Fibroblast of upper back skin (primary cell): ENCODE measurements at places on chromosomes 12 and 14.

- no peak for DNase-seq
Measured at GRCh38 chr14:100554696-100555320, 32.4 kb downstream of the BEGAIN start.

DNA sequence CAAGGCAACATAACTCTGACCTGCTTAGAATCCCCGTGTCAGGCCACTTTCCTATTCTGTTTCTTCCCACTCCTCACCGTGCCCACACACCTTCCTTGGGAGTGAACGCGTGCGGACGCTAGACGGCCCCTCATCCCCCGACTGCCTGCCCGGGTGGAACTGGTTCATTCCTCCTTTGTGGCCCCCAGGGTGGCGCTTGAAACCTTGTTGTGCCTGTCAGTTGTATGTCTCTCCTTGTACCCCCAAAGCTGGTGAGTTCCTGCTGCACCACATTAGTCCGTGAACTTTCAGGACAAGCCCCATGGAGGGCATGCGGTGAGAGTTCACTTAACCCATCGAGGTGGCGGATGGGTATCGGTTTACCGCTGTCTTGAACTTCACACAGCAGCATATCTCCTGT, 46.7 kb downstream of the SSH1 start:
- DNase-seq: no peak

DNA sequence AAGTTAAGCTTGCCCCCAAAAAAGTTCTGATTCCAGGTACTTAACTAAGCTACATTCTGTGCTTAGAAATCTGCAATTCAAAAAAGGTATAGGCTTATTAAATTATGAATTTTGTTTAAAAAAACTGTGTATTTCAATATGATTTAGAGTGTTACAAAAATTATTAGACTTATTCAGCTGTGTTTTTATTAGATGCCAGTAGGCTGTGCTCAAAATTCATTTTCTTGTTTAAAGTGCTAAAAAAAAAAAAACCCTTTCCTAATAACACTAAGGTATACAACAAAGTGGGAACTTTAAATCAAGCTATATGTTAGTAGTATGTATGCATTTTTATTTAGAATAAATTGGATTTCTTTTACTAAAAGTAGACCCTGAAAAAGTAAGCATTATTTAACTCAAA, 25.0 kb downstream of the LRRC9 start:
- DNase-seq: no peak

DNA sequence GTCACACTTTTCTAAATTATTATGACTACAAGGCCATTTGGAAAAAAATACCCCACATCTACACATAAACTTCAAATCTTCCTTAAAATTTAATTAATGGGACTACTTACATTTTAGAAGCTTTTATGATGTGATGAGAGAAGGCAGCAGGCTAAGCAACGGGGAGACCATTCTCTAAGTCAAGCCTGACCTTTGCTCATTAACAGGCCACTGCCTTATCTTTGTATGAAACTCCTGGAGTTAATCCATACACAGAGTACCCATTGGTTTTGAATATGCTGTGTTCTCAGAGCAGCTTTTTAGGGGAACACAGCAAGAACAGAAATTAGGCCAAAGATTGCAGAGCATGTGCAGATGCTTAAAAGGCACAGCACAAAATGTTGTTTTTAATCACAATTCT, 35.5 kb upstream of the LRIG3 start:
- DNase-seq: no peak

- no peak for DNase-seq
Measured at GRCh38 chr12:1796515-1797010, 23.8 kb upstream of the LRTM2 start.

DNA sequence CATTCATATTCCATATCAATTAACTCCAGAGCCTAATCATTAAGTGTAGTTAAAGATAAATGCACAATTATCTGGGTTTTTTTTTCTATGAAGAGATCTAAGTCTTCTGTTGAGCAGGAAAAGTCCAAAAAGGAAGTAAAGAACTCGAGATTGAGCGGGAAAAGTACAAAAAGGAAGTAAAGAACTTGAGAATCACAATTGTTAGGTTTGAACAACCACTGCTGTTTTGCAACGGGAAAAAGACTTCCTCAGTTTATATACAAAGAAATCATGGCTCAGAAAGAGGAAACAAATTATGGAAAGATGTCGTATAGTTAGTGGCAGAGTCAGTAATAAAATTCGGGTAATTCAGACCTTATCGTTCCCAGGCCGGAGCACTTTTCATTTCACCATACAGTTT, 63.3 kb downstream of the PPP1R12A start:
- no peak for DNase-seq

DNA sequence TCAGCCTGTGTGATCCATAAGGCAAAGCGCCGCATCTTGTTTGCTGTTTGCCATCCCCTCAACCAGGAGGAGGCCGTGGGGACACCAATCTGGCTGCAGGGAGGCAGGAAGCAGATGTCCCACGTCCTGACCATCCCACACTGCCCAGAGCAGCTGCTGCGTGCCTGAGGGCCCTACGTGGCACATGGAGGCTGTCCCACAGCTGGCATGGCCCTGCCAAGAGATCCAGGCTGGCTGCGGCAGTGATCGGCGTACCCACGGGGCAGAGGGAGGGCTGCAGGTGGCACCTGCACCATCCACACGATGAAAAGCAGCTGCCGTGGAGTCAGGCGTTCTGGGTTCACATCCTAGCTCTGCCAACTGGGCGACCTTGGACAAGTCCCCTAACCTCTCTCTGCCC, 42.0 kb downstream of the NCOR2 start:
- DNase-seq: no peak

- no peak for DNase-seq
Measured at GRCh38 chr14:93797536-93797935, 9.3 kb upstream of the PRIMA1 start.

- DNase-seq: peak; percentile 75
Measured at GRCh38 chr14:89660166-89660565, 243.1 kb upstream of the FOXN3 start.

- no peak for DNase-seq
Measured at GRCh38 chr14:103510724-103511693, 11.6 kb downstream of the CKB start.

DNA sequence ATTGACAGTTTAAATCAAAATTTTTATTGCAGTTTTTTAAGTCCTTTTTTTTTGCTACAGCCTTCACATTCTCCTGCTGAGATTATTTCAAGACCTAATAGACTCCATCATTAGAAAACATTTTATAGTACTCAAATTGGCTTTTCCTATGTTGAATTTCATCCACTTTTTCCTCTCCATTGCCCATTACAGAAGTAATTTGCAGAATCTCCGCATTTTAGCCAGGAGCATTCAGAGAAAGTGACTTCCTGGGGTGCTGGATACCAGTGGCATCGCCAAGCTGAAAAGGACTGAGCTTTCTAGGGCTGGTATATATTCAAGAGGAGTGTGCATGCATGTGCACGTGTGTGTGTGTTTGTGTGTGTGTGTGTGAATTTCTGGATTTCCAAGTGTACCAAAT, 340.8 kb downstream of the PDZRN4 start:
- DNase-seq: no peak

GRCh38 chr14:87122166-87122565, 870.8 kb downstream of the GALC start:
- DNase-seq: no peak

- DNase-seq: no peak
Measured at GRCh38 chr12:5578775-5579174, 146.9 kb downstream of the NTF3 start.

GRCh38 chr14:64369201-64369600, 19.0 kb upstream of the MTHFD1 start:
- peak; percentile 20 for DNase-seq

DNA sequence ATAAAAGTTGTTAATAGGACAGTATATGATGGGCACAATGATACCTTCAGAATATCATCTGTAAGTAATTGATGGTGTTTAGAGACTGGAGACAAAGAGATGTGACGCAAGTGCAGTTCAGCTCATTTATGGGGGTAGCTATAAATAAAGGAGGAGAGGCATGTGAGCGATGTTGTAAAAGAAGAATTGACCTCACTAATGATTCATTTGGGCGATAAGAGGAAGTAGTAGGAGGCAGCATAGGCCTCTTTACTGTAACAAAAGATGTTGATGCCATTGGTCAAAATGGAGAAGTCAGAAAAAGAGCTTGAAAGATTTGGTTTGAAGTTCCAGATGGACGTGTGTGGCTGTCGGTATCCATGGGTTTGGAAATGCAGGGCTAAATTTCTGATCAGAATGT, 70.0 kb downstream of the FLRT2 start:
- peak; percentile 28 for DNase-seq

- DNase-seq: peak; percentile 58
Measured at GRCh38 chr12:81558031-81558430, 201.1 kb downstream of the PPFIA2 start.

- DNase-seq: no peak
Measured at GRCh38 chr12:22453511-22453910, 90.8 kb downstream of the C2CD5 start.

DNA sequence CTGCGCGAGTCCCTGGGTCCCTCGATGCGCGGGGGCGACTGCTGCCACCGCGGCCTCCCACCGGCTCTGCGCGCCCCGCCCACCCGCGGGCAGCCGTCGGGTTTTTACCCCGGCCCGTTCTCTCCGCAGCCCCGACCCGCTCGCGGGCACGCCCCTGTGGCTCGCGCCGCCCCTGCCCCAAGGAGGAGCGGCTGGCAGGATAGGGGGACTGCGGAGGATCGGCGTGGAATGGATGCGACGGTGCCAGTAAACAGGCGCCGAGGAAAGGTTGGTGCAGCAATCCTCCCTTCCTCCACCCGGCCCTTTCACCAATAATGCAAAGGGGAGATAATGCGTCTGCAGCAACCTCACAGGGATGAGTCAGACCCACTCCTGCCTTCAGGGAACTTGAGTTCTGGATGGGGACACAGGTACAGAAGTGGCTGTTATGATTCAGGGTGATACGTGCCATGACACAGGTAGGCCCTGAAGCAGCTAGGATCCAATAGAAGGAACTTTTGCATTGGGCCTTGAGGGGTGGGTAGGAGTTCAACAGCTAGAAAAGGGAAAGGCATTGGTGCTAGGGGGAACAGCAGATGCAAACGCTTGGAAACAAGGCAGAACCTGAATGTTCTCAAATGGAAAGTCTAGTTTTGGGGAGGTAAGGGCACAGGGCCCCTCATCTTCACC, 554 bp upstream of the DEGS2 start:
- DNase-seq: no peak

DNA sequence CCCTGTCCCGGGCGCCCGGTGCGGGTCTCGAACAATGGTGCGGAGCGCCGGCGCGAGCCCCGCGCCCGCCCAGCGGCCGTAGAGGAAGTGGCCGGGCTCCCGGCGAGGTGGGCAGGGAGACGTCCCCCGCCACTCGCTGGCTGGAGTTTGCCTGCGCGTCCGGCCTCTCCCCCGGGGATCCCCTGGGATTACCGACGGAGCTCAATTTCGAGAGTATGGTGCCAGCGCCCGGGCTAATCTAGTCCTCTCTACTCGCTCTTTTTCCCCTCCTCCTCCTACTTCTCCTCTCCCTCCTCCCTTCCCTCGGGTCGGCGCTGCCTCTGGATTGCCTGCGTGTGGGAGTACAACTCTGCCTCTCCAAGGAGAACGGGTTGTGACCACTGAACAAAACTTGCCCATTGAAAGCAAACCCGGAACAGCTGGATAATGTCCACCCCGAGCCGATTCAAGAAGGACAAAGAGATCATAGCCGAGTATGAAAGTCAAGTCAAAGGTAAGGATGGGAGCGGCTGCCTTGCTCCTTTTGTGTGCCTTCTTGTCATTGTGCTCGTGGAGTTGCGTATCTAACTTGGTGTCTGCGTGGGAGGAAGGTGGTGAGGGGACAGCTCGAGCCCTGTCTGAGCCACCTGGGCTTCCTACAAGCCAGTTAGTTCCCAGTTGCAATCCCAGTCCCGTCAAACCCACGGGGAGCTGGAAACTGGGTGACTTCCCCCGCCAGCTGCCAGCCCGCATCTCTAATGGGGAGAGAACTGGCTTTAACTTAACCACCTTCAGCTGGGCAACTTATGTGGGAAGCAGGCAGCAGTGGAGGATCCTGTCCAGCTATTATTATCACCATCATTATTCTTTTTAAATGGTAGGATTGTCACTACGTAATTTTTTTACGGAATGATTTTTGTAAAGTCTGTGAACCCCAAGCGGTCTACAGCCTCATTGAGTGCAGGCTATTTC, at the start of gene SRGAP1:
Gene SRGAP1 (plus strand): TSS at position 310 of the 951 bp plus-strand sequence. CDS start 117 bp downstream, at position 427.
- peak; percentile 78 for DNase-seq

DNA sequence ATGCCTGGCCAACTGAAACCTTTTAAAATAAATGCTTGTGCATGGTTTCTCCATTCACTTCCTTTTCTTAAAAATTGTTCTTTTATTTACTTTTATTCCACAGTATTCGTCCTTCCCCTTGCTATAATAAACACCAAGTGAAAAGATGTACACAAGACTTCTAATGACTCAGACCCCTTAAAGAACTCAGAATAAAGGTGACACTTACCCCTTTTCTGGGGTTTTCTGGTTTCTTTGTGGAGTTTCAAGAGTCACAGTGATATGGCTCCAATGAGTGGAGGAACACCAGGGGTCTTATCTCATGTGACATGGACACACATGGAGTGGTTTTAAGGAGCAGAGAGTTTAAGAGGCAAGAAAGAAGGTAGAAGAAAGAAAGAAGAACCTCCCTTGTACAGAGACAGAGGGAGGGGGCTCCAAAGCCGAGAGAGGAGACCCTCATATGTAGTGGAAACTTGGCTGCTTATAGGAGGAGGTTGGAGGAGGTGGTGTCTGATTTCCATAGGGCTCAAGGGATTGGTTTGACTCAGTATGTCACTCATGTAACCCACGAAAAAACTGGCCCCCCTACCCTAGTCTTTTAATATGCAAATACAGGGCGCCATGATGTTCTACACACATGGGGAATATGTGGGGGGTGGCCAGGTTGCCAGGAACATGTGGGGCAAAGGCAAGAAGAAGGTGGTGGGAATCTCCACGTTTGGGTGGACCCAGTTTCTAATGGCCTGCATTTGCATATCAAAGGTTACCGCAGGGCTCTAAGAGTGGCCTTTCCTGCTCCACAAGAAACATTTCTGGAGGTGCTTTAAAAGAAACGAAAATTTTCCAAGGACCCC, 22.1 kb upstream of the CD69 start:
- no peak for DNase-seq

DNA sequence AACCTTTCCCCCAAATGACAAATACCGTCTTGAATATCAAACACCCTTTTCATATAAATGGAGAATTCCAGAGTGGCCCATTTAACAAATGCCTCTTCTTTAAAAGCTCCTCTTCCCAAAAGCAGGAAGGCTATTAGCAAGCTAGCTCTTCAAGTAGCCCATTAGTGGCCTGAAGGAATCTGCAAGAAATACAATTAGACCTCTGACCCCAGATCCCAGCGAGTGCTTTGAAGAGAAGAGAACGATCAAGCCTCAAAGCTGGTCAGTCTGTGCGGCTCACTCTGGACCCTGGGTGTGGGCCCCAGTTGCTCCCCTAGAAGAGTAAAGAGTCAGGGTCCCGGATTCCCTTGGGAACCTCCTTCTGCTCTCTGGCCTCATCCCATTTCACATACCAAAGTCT, 325.6 kb downstream of the NUAK1 start:
- DNase-seq: no peak
